Transverse colon (tissue), 4 donors: ENCODE measurements at places on chromosomes 16 and 17. TPM values are rescaled to one million over a fixed set of nuclear protein-coding genes. Genes with fewer than 3 reads are reported as not detected.

The CX3CL1 gene
- total RNA-seq, result 1.7 TPM

The KCTD19 gene
- not detected for total RNA-seq

The TNS4 gene
- total RNA-seq, result 2.5 TPM

The SECTM1 gene
- 115 TPM for total RNA-seq

The OR1F1 gene
- not detected for total RNA-seq

The RSAD1 gene
- total RNA-seq, result 35.6 TPM

The IRF8 gene
- 37.5 TPM for total RNA-seq

The SLC13A5 gene
- not detected for total RNA-seq

The STAC2 gene
- total RNA-seq, result not detected

The MYH2 gene
- total RNA-seq, result 0.68 TPM

The PIK3R5 gene
- total RNA-seq, result 0.40 TPM

The MYO19 gene
- 111 TPM for total RNA-seq

The MON1B gene
- total RNA-seq, result 35.6 TPM

The KRTAP17-1 gene
- total RNA-seq, result not detected

The TEKT5 gene
- total RNA-seq, result not detected

The CES5A gene
- not detected for total RNA-seq

The TRPV3 gene
- 5.7 TPM for total RNA-seq

The FOXL1 gene
- 2.1 TPM for total RNA-seq

The COQ7 gene
- total RNA-seq, result 35.5 TPM

The KCNJ16 gene
- total RNA-seq, result not detected

The DOC2B gene
- 1.8 TPM for total RNA-seq

The ANKS4B gene
- total RNA-seq, result 27.7 TPM

The SKAP1 gene
- total RNA-seq, result 1.2 TPM

The CHST5 gene
- 17.6 TPM for total RNA-seq

The KRTAP9-1 gene
- total RNA-seq, result not detected

The UTS2R gene
- total RNA-seq, result not detected

The PFN1 gene
- total RNA-seq, result 743 TPM

The CCDC144A gene
- total RNA-seq, result 4.1 TPM

The CCL8 gene
- total RNA-seq, result 1.2 TPM

The TMEM132E gene
- not detected for total RNA-seq

The FADS6 gene
- total RNA-seq, result 25.8 TPM

The SDR42E1 gene
- 5.6 TPM for total RNA-seq

The TBX6 gene
- total RNA-seq, result not detected

The PDE6G gene
- not detected for total RNA-seq

The ALDH3A2 gene
- total RNA-seq, result 96.5 TPM

The SDK2 gene
- 3.4 TPM for total RNA-seq

The KCNJ12 gene
- 2.4 TPM for total RNA-seq

The LPCAT2 gene
- 11.6 TPM for total RNA-seq

The SLC47A2 gene
- total RNA-seq, result 1.1 TPM

The DHRS13 gene
- total RNA-seq, result 6.5 TPM

The GPR179 gene
- 0.16 TPM for total RNA-seq

The SLFN14 gene
- total RNA-seq, result not detected

The XYLT1 gene
- total RNA-seq, result 44.6 TPM

The EPN3 gene
- 36.3 TPM for total RNA-seq

The PHKB gene
- 74.1 TPM for total RNA-seq

The KRT27 gene
- total RNA-seq, result not detected

The OSGIN1 gene
- total RNA-seq, result 11.4 TPM
